ENCODE measurements at places on chromosomes 16 and 17.

GRCh38 chr16:7303660-7304200 lies 28.9 kb upstream of the RBFOX1 start:
- no peak for DNase-seq

DNA sequence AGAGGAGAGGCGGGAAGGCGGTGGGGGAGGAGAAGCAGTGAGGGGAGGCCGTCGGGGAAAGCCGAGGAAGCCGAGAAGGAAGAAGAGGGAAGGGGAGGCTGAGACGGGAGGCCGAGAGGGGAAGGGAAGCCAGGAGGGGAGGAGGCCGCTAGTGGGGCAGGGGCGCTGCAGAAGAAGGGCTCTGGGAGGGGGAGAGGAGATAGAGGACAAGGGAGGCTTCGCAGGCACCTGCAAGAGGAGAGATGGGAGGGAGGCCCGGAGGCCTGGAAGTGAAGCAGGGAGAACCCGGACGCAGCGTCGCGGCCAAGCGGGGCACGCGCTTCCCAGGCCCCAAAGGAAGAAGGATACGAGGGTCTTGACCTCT lies 2.3 kb downstream of the C17orf58 start:
- DNase-seq = no peak

DNA sequence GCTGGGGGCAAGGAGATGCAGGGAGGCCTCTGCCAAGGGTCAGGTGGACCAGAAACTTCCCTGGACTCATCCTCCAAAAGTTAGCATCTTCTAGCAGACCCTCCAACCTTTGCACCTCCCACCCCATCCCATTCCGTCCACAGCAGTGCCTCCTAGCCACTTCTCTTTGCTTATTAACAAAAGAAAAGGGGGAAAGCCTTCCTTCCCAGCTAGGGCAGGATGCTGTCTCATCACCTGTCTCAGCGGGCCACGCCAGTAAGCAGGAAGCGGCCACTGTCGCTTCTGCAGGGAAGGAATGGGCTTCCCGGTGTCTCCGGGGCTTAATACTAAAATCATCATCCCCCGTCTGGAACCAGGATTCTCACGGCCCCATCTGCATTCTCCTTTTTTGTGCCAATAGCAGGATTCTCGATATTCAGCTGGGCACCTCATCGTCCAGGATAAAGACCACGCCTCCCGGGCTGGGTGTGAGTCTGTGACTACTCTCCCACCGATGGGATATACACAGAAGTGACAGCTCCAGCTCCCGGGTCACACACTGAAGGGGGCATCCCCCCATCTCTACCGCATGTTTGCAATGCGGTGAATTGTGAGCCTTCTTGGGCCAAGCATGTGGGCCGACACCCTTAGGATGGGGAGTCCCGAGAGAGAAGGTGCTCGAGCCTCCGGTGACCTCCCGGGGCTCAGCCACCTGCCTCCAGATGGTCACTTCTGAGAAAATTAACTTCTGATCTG lies 15.5 kb upstream of the RBFOX3 start:
- DNase-seq = no peak

DNA sequence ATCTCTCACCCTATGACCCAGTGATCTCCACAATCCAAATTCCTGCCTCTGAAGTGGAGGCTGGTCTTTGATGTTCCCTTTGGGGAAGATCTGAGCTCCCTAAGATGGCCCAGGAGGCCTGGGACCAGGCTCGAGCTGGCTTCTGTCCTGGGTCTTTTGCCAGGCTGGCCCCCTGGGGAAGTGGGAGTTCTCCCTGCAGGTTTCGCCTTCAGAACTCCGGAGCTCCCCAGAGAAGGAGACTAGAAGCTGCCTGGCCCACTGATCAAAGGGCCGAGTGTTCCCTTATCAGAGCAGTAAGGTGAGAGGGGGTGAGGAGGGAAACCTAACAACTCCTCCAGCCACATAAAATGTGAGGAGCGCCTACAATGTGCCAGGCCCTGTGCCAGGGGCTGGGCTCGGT lies 147.1 kb downstream of the IRF8 start:
- DNase-seq = no peak
